ENCODE measurements at places on chromosomes 4 and X.

GRCh38 chr4:101762025-101762424 is 28.5 kb upstream of the BANK1 start:
- DNase-seq = no peak

DNA sequence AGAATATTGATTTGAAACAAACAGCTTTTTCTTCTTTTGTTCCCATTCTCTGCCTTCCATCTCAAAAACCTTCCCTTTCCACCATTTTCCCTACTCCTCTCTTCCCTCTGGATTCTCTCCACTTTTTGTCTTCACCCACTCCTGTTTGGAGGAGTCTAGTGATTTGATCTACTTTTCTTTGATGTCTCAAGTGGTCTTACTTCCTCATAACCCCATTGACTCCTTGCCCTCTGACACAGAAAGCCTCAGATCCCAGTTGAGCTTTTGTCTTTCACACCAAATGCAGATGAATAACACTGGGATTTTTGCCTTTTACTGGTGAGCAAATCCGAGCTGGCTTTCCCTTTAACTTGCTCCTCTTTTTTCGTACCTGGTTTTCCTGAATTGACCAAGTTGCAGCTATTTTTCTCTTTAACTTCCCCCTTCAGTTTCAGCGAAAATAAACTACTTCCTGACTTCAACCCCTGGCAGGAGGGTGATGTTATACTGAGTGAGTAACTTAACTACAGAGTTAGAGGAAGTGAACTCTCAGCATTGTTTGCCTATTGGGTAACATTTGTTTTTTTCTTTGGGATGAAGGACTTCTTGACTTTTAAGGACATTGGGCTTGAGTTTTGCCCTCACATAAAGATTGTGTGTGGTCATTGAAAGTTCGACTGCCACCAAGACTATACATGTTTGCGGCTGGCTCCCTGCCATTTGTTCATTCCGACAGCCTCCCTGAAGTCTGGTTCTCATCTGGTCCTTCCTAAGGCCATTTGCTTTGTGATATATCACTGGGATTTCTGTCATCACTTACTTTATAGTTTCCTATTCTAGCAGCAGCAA is 392.8 kb upstream of the NR3C2 start:
- DNase-seq = no peak

DNA sequence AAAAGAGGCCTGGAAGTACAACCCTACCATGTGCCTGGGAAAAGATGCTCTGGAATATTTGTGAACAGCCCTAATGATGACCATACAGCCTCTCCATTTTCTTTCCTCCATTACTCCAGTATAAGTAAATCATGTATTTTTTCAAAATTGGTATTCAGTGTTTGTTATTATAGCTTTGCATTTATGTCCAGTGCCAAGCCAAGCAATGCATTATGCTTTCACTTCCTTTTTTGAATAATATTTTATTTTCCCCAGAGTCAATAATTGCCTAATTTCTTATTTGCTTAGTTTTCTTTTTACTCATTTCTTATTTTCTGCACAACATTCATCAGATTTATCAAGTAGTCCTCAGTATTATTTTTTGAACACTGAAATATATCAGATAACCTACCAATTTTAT is 49.3 kb upstream of the EOLA2 start:
- no peak for DNase-seq

GRCh38 chrX:444305-444704 is 57.6 kb upstream of the PPP2R3B start:
- DNase-seq = no peak

GRCh38 chrX:45768666-45769236 is 568.1 kb upstream of the DIPK2B start:
- DNase-seq = no peak

DNA sequence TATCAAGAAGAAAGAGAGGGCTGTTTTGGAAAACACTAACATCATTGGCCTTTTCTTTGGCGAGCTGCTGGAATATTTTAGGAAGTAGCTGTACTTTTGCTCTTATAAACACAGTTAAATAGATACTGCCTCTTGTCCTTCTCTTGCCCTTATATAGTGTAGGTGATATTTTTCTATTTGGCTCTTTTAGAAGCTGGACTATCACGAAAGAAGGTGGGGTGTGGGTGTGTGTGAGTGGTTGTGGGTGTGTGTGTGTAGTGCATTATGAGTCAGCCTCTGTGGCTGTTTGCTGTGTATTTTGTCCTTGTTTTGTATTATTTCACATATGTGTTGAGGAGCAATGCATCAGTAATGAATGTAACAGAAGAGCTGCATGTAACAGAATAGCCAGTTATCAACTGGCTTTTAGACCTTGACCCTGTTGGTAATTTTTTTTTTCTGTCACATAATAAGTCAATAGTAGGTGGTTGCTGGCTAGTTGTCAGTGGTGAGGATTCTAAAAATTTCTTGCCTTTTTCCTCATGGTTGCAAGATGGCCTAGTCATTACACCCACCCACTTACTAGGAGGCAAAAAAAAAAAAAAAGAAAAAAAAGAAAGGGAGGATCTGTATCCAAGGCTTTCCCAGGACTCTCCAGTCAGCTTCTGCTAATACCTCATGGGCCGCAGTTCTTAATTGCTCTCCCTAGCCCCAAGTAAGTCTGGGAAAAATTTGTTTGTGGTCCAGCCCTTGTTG is 23.8 kb downstream of the ARHGAP10 start:
- DNase-seq = no peak

DNA sequence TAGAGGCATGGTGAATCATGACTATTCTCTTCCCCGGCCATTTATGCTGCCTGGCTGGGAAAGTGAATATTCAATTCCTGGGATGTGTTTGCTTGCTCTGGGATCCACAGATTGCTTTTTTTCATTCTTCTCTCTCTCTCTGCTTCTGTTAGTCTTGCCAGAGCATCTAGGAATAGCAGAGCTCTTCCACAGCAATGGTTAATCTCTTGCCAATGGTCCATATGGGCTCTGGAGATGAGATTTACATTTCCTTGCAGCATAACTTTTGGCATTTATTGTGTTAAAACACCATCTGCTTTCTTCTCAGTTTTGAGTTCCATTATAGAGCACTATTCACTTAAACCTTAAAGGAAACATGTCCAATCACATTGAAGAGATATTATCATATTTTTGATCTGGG is 59.2 kb upstream of the GUCY1A1 start:
- no peak for DNase-seq

- peak; percentile 55 for DNase-seq
Measured at GRCh38 chr4:15547392-15547791, 77.7 kb downstream of the CC2D2A start.

- DNase-seq = no peak
Measured at GRCh38 chrX:567891-568290, 62.7 kb upstream of the SHOX start.

DNA sequence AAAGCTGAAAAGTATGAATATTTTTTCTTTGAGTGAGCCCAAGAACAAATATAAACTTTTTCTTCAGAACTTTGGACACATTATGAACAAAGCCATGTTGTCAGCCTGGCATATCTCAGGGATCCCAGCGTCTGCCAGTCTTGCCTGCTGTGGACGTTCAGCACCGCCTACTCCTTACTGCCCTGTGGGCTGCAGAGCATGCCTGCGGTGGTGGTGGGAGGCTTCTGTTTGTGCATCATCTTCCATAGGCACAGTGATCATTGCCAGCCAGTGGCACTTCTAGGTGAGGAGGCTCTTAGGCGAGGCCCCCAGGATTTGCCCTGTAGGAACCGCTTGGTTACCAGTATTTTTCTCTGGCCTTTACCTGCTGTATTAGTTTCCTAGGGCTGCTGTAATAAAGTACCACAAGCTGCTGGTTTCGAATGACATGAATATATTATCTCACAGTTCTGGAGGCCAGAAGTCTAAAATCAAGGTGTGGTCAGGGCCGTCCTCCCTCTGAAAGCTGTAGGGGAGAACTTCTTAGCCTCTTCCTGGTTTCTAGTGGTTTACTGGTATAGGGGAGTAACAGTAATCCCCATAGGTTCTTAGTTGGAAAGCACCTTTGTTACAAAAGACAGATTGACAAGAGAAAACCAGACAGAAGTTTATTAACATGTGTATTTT is 15.4 kb downstream of the ANXA3 start:
- DNase-seq = no peak

GRCh38 chr4:136651932-136652331 is 880.4 kb downstream of the PCDH18 start:
- no peak for DNase-seq

GRCh38 chr4:8308856-8309771 is 39.6 kb downstream of the HTRA3 start:
- DNase-seq = no peak

GRCh38 chrX:29478336-29479069 is 736.9 kb upstream of the MAGEB2 start:
- no peak for DNase-seq

DNA sequence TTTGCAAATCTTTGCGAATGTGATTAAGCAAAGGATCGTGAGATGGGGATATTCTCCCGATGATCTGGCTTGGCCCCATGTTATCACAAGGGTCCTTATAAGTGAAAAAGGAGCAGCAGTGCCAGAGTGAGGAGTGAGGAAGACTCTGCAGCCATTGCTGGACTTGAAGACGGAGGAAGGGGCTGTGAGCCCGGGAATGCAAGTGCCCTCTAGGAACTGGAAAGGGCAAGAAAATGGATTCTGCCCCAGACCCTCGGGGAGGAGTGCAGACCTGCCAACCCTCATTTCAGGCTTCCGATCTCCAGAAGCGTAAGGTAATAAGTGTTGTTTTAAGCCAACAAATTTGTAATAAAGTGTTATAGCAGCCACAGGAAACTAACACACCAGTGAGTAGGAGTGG is 76.3 kb downstream of the EVC start:
- DNase-seq = no peak

DNA sequence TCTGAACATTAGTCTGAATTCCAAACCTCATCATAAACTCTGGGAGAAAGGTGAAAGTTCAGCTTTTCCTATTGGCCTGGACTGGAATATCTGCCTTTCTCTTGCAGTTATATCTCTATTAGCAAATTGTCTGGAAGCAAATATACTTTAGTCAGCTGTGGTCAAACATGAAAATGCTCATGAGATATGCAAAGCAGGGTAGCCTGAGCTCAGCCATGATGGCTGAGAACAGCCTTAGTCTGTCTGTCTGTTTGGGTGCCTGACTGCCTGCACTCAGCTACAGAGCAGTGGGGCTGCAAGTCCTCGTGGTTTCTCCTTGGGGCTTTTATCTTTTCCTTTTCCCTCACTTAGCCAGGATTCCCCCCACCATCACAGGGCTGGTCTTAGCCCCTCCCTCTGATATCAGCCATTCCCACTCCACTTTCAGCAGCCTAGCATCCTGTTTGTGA is 19.5 kb upstream of the PGRMC2 start:
- DNase-seq = no peak

GRCh38 chrX:40526412-40526811 is 54.4 kb upstream of the ATP6AP2 start:
- no peak for DNase-seq

DNA sequence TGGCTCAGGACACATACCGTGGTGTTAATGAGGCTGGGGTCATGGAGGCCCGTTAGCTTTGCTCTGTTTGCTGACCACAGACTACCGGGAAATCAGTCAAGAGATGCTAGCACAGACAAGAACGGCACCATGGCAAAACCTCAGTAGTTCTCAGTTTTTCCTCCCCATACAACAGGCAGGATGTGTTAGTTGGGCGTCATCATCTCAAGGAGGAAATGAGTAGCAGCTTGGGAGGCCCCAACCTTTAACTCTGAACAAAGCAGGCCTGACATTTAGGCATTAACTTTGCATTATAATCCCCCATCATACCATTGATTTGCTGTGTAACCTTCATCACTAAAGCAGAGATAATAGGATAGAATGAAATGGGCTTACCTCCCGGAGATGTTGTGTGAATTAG is 714.2 kb downstream of the RPA4 start:
- DNase-seq = peak; percentile 11

GRCh38 chrX:45889471-45889870 is 655.8 kb downstream of the ZNF674 start:
- DNase-seq = no peak

- DNase-seq = peak; percentile 17
Measured at GRCh38 chr4:173165706-173166105, 2.9 kb upstream of the GALNT7 start.

DNA sequence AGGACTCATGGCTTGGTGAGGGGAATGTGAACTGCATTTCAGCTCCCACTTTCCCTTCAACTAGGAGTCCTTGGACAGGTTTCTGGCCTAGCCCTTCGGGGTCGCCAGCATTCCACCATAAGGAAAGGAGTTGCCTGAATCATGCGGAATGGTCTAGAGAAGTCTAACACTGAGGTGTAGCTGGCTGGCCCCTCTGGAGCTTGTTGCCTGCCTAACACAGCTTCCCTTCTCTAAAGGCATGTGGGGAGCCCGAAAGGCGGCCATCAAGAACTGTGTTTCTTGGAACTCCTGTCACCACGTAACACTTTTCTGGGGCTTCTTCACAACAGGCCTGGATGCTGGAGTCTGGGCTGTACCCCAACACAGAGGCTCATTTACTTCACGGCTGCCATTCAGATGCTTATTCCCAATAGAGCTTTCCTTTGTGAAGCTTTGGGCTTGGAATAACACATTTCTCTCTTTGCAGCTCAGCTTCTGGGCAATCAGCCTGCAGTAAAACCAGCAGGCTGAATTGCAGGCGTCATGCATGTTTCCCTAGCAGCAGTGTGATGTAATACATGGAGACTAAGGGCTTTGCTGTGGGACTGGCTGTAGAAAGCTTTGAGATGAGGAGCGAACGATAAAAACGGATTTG is 5.4 kb downstream of the GABRQ start:
- no peak for DNase-seq

- no peak for DNase-seq
Measured at GRCh38 chr4:153684971-153685371, 891 bp downstream of the TLR2 start.

DNA sequence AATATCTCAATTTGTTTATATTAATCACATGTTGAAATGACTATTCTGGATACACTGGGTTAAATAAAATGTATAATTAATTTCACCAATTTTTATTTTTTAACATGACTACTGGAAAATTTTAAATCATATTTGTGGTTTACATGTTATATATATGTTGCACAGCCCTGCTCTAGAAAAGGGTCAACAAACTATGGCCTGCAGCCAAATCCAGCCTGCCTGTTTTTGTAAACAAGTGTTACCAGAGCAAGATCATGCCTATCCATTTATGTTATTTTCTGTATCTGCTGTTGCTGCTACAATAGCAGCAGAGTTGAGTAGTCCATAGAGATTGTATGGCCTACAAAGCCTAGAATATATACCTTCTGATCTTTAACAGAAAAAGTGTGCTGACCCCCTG is 1.2 kb downstream of the TCEANC start:
- DNase-seq = no peak

GRCh38 chr4:26785312-26785711 is 75.3 kb upstream of the STIM2 start:
- DNase-seq = no peak

- DNase-seq = no peak
Measured at GRCh38 chrX:39067866-39068265, 266.6 kb downstream of the MID1IP1 start.

- no peak for DNase-seq
Measured at GRCh38 chr4:5128569-5128968, 77.3 kb downstream of the STK32B start.

DNA sequence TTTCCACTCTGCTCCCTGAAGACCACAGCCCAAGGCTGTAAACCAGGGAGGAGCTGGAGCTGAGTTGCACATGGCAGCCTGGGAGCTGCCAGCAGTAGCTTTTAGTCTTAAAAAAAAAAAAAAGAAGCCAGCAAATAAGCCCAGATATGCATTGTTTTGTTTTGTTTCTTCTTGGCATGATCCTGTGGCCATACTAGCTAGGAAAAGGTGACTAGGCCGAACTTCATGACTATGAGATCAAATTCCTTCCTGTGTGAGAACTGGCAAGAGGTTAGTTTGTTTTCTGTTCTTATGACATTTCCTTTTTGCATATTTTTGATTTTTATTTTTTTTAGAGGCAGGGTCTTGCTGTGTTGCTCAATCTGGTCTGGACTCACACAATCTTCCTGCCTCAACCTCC is 323.3 kb downstream of the DCTD start:
- no peak for DNase-seq
